ENCODE measurements at places on chromosomes 5 and 9.

DNA sequence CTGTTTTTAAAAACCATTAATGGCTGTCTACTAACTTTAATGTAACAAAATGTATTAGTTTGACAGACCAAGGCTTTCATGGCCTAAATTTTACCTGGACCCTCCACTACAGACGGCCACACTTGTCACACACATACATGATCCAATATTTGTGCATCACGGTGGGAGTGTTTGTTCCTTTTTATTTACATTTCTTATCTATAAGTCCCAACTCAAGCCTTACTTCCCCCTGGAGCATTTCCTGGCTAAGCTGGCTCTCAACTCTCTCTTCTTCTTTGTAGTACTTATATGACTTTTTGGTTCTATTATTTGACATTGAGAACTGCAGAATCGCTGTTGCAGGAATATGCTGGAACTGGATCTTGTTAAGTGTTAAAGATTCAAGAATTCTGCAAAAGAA is 534.4 kb downstream of the RAB3C start:
- DNase-seq = no peak

GRCh38 chr5:32734827-32735378 is 23.8 kb downstream of the NPR3 start:
- no peak for DNase-seq

- DNase-seq = no peak
These were observed 406.9 kb upstream of the NMUR2 start for GRCh38 chr5:152811988-152812387.

GRCh38 chr5:7763621-7764072 is 87.3 kb downstream of the CFAP90 start:
- no peak for DNase-seq

DNA sequence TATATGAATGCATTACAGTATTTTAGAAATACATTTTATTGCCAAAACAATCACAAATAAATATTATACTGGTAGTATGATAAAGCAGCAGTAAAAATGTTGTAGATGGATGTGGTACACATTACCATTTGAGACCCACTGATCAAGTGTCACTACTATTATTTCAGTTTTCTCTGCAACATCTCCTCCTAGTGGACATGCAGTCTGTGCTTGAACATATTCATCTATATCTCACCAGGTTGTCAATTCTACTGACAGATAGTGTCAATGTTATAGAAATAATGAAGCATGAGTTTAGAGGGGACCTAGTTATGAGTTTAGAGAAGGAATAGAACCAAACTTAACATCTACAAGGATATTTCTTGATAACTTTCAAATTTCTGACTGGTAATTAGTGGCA is 39.2 kb upstream of the ELOVL7 start:
- DNase-seq = no peak

GRCh38 chr9:133844398-133844784 is 106.2 kb upstream of the SARDH start:
- DNase-seq = no peak

DNA sequence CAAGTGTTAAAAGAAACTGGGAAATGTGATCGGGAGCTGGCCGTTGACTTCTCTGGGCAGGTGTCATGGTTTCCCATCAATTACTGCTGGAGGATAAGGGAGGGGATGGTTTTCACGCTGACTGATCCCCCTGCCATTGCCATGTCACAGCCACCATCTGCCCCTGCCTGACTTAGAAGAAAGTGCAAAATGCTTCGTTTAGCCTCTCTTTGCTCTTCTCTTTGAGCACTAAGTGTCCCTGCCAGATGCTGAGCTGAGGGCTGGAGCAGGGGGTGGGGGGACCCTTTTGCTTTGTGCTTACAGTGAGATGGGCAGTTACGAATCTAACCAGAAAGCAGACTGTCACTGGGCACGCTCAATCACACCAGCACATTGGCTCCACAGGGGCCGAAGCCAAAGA is 138.4 kb upstream of the ALDH1B1 start:
- DNase-seq = no peak

- no peak for DNase-seq
These were observed 121.8 kb upstream of the SAP30L start for GRCh38 chr5:154324033-154324432.

DNA sequence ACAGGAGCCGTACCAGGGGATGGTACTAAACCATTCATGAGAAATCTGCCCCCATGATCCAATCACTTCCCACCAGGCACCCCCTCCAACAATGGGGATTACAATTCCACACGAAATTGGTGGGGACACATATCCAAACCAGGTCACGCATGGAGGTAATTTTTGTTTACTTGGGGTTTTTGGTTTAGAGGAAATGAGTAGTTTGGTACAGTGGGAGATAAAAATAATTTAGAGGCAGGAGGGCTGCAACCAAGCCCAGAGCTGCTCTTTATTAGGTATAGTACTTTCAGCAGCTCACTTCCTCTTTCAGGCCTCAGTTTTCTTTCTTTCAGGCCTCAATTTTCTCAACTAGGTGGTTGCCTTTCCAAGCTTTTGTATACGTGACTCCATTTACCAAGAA is 23.2 kb downstream of the PRUNE2 start:
- DNase-seq = no peak

GRCh38 chr5:83917261-83917908 is 196.7 kb upstream of the HAPLN1 start:
- no peak for DNase-seq

DNA sequence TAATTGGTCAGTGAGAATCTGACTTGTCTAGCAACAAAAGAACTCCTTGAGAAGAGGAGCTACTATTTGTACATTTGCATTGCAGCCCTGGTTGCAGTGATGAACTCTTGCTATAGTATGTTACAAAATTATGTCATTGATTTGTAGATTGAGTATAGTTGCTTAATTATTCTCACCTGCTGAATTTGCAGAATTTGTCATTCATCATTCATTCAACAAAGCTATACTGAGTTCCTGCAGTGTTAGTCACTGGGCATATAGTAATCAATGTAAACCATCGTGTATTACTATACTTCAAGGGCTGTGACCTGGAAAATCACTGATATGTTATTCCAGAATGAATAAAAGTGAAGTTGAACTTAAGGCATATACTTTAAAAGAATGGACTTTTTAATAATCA is 50.1 kb downstream of the SLC1A3 start:
- DNase-seq = no peak

DNA sequence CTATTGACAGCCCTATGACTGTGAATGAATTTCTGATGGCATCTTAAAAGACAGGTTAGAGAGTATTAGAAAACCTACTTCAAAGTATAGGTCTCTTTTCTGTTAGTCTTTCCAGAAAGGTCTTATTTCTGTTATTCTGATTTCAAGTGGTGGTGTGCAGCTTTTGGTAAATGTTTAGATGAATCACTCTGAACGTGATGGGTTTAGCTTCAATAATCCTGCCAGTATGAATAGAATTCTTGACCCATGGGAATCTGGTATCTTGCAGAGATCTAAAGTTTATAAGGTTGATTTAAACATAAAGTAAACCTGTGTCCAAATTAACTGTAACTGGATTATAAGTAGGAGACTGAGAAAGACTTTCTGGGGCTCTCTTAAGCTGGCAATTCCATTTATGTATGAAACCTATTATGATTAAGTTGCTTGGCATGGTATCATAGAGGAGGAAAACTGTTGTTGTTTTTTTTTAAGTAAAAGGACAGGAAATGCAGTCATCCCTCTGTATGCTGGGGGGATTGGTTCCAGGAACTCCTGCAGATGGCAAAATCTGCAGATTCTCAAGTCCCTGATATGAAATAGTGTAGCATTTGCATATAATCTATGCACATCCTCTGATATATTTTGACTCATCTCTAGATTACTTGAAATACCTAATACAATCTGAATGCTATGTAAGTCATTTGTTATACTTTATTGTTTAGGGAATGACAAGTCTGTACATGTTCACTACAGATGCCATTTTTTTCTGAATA is 77.0 kb upstream of the ADAMTS19 start:
- DNase-seq = no peak

DNA sequence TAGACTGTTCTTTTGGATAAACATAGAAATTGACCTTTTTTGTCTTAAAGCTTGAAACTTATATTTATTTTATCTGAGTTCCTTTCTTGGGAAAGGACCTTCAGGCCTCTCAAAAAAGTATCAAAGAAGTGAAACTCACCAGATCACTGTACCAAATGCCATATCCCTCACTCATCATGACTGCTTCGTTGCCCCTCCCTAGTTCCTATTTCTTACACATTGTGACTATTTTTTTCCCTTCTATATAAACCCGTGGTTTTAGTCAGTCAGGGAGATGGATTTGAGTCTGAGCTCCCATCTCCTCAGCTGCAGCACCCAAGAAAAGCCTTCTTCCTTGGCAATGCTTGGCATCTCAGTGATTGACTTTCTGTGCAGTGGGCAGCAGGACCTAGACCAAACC is 129.4 kb downstream of the LPAR1 start:
- no peak for DNase-seq

GRCh38 chr5:152439791-152440190 is 34.7 kb upstream of the NMUR2 start:
- no peak for DNase-seq

- no peak for DNase-seq
These were observed 23.3 kb downstream of the NR2F1 start for GRCh38 chr5:93606382-93606752.

DNA sequence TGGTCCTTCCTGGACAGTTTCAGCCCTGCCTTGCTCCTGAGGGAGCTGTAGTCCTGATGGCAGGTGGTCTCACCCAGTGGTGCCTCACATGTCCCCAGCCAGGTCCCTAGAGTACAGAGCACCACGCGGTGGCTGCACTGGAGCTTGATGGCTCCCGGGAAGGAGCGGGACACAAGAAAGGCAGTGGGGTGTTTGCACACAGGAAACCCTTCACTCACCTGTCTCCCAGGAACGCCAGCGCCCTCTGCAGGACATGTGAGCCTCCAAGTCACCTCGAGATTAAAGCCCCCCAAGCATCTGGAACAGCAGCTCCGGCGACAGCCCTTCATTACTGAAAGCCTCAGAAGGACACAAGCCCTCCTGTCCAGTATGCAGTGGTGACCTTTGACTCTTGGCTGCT is 19.9 kb upstream of the TMEM250 start:
- DNase-seq = no peak

- no peak for DNase-seq
These were observed 75.9 kb downstream of the NFIB start for GRCh38 chr9:14238079-14238478.

DNA sequence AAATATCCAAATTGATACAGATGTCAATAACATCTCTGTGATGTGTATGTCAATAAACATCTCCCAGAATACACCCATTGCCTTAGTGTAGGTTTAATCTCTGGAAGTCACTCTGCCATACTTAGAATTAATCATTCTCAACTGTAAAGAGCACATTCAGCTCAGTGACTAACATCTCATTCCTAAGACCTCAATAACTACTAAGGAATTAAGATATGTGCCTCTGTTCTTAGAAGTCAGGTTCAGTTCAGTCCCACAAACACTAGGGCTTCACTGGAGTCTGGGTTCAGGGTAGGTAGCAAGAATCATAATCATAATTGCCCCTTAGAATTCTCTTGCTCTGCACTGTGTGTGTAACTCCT is 31.7 kb downstream of the UGCG start:
- no peak for DNase-seq

DNA sequence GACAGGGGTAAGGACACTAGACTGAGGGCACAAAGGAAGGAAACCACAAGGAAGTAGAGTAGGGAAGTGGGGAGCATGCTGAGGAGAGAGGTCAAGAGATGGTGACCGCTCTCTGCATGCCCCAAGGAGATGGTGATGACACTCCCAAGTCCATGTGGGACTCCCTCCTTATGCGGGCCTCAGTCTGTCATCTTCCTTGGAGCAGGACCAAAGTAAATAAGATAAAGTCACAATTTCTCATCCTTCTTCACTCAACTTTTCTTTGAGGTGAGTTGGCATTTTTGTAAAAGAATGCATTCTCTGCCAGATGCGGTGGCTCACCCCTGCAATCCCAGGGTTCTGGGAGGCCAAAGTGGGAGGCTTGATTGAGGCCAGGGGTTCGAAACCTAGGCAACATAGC is 256.7 kb downstream of the DOCK8 start:
- no peak for DNase-seq
